ENCODE measurements at places on chromosomes 12 and 14.

DNA sequence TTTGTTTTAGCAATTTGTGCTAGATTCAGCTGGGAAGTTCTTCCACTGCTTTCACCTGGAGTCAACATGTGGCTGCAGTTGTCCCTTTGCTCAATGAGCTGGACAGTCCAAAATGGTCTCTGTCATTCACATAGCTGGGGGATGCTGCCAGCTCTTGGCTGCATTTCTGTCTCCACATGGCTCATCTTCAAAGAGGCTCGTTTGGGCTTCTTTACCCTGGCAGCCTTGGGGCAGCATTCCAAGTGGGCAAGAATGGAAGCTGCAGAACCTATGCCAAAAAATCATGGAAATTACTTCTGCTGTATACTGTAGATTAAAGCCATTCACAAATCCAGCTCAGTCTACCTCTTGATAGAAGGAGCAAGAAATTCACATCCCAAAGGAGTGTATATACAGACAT lies 199.1 kb downstream of the SLC5A8 start:
- no peak for DNase-seq

GRCh38 chr14:54002653-54003052 lies 46.0 kb upstream of the BMP4 start:
- DNase-seq: no peak

- no peak for DNase-seq
Measured at GRCh38 chr14:58942516-58942915, 246.0 kb upstream of the DAAM1 start.

DNA sequence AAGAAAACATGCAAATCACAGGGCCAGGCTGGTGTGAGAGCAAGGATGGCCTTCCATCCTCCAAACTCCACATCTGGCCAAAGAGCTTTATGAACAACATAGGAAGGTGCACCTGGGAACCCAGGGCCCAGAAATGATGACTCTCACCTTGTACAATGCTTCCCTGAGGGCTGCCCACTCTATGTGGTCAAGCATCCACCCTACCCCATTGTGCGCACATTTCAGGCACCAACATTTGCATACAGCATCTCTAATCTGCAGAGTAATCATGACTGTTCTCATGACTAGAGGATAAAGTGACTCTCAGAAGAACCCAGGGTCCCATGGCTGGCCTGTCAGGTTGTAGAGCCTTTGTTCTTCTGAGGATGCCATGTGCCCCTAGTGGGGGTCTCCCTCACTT lies 57.2 kb upstream of the NTF3 start:
- no peak for DNase-seq

- no peak for DNase-seq
Measured at GRCh38 chr14:103802356-103802755, 45.0 kb downstream of the PPP1R13B start.

DNA sequence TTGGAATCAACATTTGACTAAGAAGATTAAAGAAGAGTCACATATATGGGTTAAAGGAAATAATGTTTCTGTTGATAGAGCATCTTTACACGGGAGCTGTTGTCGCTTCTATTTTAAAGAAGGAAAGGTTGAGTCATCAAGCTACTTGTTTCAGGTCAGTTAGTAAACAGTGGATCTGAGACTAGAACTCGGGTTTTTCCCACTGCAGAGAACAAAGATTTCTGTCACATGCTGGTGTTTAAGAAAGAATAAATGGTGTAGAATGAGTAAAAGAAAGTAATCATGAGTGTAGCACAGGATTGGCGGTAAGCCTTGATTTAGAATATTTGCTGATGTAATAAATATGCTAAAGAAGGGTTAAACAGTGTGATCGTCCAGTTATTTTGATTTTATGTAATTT lies 455.5 kb downstream of the AEBP2 start:
- DNase-seq: no peak

- DNase-seq: no peak
Measured at GRCh38 chr12:14968478-14968877, 4.4 kb upstream of the PDE6H start.

- DNase-seq: no peak
Measured at GRCh38 chr14:68408680-68409079, 384.2 kb downstream of the ZFP36L1 start.

DNA sequence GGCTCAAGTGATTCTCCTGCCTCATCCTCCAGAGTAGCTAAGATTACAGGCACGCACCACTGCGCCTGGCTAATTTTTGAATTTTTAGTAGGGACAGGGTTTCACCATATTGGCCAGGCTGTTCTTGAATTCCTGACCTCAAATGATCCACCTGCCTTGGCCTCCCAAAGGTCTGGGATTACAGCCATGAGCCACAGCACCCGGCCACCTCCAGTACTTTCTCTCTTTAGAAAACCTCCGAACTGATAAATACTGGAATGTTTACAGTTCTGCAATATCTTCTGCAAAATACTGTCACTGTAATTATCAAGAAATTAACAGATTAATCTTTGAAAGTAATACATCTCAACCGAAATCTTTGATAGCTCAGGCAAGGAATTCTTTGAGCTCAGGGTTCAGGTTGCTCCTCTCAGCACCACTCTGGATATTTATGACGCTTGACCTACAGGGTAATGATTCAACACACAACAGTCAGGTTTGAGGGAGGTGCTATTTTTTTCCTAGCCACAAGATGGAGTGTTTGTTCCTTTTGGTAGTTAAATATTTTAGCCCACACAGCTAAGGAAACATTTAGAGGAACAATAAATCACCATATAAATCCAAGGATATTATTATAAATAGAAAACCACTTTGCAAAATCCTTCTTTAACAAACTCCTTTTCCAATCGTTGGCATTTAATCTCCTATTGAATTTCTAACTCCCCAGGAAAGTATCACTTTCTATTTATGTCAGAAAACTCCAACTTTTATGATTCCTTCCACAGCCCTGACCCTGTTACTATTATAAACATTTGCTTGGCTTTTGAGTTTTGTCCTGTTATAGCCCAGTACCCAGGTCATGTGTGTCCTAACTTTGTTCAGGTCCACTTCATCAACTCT lies 48.6 kb upstream of the GTF2A1 start:
- peak; percentile 86 for DNase-seq

- DNase-seq: no peak
Measured at GRCh38 chr12:63937378-63938316, 93.1 kb downstream of the SRGAP1 start.

DNA sequence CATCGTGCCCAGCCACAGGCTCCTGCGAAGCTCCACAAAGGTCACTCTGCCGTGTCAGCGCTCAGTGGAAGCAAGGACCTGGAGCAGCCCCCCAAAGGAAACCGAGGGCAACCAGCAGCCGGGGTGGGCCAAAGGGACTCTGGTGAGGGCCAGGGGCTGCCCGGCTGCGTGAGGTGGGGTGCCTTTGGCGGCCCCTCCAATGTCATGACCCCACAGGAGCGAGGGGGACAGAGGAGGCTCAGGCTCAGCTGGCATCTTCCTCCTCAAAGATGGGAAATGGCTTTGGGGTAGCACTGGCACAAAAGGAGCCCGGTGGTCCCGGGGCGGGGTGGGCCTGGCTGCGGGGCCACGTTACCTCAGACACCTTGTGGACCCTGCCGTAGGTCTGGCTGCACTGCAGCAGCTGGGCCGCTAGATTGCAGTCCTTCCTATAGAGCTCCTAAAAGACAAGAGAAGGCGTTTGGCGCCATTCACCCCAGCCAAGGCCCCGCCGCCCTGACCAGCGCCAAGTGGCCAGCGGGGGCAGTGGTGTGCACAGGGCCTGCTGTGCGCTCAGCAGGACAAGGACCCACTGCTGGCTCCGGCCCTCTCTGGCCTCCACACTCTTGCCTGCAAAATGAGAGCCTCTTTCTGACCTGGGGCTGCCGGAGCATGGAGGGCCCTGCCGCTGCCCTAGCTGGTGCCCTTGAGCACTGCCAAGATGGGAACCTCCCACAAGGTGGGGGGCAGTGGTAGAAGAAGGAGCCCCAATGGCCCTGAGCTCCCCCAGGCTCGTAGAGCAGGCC lies 46.9 kb downstream of the BEGAIN start:
- DNase-seq: no peak
